ENCODE measurements at places on chromosomes 16 and 17.

GRCh38 chr16:16042076-16042475 is 92.7 kb downstream of the ABCC1 start:
- no peak for DNase-seq

DNA sequence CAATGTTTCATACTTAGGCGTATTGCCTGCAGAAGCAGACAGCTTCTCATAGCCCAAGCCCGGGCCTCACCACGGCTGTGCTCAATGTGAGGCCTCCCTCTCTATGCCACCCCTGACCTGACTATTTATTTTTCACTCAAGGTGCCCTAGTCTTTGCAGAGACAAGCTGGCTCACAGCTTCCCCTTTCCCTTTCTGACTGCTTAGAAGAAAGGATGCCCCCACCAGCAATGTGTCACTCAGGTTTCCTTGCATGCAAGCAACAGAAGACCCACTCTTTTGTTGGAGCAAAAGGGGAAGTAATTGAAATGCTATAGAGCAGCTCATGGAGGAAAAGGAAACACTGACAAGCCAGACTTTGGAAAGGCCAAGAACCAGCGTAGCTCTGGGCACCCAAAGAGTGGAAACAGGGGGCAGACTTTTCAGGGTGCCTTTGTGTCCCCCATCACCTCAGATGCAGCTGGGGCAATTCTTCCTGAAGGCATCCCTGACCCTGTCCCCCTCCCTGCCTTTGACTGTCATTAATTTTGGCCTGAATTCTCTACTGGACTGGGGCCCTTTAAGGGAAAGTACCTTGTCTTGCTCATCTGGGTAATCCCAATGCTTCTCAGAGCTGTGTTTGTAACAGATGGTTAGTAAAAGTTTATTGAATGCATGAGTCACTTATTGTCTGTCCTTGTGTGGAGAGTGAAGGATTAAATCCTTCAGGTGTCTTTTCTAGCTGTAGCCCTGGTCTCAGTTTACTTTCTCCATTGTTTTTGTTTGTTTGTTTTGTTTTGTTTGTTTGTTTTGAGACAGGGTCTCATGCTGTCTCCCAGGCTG is 17.8 kb downstream of the RGS9 start:
- no peak for DNase-seq

DNA sequence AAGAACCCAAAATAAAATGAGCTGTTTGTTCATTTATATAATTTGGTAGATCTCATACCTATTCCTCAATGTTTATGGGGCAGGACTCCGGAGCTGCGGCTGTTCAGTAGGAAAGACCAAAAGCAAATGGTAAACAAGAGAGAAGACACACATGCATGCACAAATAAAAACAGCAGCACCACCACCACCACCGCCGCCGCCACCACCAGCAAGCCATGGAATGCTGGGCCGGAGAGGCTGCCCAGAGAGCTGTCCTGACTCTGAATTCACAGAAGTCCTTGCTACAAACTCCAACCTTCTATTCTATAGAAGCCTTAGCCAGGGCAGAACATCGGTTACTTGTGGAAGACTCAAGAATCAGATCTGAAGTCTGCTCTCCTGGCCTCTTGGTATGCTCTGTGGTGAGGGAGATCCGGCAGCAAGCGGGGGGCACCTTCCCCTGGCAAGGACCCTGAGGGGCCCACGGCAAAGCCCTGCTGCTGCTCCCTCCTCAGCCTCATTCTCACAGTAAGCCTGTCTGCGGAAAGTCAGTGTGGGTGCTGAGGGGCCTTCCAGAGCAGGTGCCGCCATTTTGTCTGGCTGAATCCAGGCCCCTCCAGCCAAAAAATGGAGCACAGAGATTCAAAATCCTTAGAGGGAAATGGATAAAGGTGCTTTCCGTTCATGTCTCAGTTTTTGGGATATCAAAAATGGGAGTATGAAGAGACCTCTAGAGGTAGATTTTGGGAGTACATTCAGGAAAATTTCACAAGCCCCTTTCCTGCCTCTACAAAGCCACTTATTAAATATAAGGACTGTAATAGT is 6.4 kb upstream of the FOXJ1 start:
- DNase-seq = no peak

- DNase-seq = no peak
Measured at GRCh38 chr17:50767446-50767845, at the start of gene ANKRD40CL. ANKRD40CL (minus strand) TSS chr17:50767518; CDS start chr17:50766913, 605 bp downstream.

- DNase-seq = no peak
Measured at GRCh38 chr16:4917117-4917516, 19.8 kb downstream of the PPL start.

GRCh38 chr17:38558728-38559050 is 47.1 kb downstream of the SRCIN1 start:
- no peak for DNase-seq

- no peak for DNase-seq
Measured at GRCh38 chr17:4950746-4951204, at the start of gene ENO3. ENO3 (plus strand) TSS chr17:4951119; CDS start chr17:4951830, 711 bp downstream.

GRCh38 chr17:10130677-10131076 is 67.7 kb downstream of the GAS7 start:
- DNase-seq = no peak

GRCh38 chr16:72455743-72456659 is 284.0 kb upstream of the PMFBP1 start:
- DNase-seq = no peak

DNA sequence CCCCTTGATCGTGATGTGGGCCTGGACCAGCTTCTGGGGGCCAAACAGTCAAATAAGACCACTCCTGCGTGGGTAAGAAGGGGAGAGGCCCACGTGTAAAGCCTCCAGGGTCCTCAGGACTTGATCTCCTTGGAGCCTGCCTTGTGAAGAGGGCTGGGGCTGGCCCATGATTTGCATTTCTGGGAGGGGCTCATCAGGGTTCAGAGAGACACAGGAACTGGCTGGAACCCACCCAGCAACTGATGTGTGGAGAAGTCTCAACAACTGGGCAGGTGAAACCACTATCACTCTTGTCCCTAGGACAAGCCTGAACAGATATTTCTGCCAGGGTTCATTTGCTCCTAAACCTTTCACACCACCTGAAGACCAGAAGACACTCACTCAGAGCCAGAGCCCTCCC is 214.7 kb downstream of the ZNF423 start:
- no peak for DNase-seq

DNA sequence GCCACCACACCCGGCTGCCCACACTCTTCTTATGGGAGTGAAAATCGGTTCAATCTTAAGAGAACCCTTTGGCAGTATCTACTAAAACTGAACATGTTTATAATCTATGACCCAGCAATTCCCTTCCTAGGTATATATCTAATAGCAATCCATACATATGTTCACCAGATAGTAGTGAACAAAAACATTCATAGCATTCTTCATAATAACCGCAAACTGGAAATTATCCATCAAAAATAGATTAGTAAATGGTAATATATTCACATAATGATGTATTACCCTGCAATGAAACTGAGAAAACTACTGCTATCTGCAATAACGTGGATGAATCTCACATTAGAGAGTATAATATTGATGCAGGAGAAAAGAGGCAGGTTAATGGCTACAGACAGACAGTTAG is 23.1 kb downstream of the COPRS start:
- DNase-seq = no peak

DNA sequence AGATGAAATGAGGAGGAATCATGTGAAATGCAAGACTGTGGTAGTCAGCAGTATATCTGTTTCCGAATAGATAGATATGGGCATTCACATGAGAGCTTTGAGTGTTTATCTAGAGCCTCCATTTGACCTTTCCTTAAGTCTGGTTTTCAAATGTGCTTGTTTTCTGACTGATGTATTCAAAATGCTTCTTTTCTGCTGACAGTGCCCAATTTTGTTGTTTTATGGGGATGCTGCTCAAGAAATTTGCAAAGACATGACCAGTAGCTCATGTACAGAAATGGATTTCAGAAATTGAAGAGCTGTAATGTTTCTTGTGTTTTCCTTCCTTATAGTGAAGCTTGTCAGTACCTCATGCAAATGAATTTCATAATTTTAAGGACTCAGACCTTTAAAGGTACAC is 903.4 kb upstream of the CDH8 start:
- no peak for DNase-seq

DNA sequence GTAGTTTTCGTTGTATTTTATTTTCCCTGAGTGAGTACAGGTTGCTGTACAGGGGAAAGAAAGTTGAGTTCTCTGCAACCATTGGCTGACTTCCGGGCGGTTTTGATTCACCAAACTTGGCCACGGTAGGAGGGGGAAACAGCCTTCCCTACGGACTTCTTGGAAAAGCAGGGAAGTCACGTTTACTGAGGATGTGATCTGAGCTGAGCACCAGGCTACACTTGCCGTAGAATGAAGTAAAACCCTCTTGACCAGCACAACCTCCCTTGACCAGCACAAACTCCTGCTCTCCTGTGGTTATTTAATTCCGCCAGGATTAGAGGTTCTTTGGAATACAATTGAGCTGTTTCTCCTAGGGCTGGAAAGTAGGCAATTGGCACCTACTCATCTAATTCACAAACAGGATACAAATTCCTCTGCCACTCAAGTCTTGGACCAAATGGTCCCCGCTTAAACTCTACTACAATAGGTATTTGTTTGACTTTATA is 242.0 kb upstream of the RBFOX1 start:
- no peak for DNase-seq

All from activated CD8-positive, alpha-beta memory T cell treated with anti-CD3 and anti-CD28 coated beads, Interleukin-2, amount 50 U/mL, for 4 hours (primary cell).